ENCODE measurements at places on chromosomes 1 and 21.

- DNase-seq: no peak
Measured at GRCh38 chr1:32639489-32640075, 10.8 kb downstream of the ZBTB8OS start.

GRCh38 chr1:233246965-233247364 is 48.6 kb downstream of the PCNX2 start:
- no peak for DNase-seq

- DNase-seq: no peak
Measured at GRCh38 chr1:55986003-55986402, 593.4 kb downstream of the PLPP3 start.

- no peak for DNase-seq
Measured at GRCh38 chr21:29115899-29116298, 14.5 kb upstream of the MAP3K7CL start.

DNA sequence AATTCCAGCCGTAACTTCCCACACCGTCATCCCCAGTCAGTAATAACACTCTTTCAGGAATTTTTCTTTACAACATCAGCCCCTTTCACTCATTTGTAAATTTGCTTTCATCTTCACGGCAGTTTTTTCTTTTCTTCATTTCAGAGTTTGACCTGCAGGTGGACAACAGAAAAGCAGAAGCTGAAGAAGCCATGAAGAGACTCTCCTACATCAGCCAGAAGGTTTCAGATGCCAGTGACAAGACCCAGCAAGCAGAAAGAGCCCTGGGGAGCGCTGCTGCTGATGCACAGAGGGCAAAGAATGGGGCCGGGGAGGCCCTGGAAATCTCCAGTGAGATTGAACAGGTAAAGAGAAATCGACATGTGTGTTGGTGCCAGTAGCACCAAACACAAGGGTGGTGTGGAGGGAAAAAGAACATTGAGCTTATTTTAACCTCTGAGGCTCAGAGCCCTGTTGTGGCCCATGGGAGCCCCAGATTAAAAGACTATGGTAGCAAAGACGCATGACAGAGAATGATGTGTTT is 53.2 kb downstream of the LAMC2 start:
- DNase-seq: no peak

Measured in central memory CD8-positive, alpha-beta T cell (primary cell).